T follicular helper cell (primary cell): ENCODE measurements at places on chromosomes 7 and 10.

- no peak for DNase-seq
These were observed 3.1 kb upstream of the GOT1 start for GRCh38 chr10:99433378-99434020.

DNA sequence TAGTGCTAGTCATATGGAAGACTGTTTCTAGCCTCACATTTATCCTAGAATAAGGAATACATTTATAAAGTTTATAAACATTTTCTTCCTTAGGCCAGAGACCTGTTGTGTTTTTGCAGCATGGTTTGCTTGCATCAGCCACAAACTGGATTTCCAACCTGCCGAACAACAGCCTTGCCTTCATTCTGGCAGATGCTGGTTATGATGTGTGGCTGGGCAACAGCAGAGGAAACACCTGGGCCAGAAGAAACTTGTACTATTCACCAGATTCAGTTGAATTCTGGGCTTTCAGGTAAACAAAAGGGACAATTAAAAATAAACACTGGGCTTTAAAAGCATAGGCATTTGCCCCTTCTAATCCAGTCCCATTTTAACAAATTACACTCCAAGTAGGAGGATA lies 4.2 kb downstream of the LIPF start:
- no peak for DNase-seq

DNA sequence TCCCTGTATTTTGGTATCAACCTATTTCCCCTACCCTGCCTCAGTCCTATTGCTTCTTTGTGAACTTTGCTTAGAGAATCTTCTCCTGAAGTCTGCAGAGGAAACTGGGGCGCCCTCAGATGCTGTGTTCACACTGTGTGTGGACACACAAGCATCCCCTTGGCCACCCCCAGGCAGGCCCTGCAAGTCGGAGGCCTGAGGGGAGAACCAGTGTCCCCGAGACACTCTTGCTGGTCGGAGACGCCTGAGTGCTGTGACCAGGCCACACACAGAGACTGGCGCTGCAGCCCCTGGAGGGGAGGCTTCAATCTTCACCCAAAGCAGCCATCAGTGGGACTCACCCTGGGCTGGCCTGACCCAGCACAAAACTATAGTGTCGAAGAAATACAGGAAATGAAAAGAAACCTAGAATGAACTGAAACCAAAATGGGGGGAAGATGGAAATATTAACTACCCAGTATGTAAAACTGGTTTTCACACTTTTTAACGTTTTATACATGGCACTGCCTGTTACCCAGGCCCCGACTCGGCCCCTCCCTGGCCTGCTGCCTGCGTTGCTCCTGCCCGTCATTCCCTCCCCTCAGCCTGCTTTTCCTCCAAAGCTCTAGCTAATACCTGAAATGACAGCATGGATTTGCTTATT lies 48.4 kb upstream of the FAM20C start:
- DNase-seq = no peak

GRCh38 chr7:121167971-121168370 lies 160.8 kb upstream of the WNT16 start:
- no peak for DNase-seq

DNA sequence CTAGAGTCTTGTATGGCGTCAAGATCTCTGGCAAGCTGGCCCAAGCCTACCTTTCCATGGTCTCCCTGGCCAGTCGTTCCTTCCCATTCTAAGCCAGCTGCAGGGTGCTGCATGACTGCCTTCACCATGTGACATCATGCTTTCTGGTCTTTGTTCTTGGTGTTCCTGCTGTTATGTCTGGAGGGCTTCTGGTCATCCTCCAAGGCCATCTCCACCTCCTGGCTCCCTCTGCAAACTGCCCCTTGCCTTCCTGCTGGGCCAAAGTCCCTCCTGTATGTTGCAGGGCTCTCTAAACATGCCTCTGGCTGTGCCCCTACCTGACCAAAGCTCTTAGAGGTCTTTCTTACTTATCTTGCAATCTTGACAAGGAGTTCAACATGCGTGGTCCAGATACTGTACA lies 44.4 kb upstream of the SHH start:
- DNase-seq = no peak

DNA sequence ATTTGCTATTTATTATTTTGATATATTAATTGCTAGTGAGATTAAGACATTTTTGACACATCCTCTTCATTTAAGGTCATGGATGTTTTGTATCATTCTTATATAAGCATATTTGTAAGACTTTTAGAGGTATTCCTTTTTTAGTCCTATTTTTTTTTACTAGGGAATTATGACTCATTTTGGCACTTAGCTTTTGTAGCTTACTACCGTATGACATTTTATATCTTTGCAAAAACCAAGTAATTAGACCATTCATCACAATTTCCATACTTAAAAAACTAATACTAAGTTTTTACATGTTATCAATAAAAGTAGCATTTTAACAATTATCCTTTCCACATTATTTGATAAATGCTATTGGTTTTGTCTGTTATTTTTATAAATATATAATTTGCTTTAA lies 41.6 kb downstream of the BMPR1A start:
- DNase-seq = no peak

GRCh38 chr10:62430881-62431280 lies 56.7 kb downstream of the ZNF365 start:
- no peak for DNase-seq

DNA sequence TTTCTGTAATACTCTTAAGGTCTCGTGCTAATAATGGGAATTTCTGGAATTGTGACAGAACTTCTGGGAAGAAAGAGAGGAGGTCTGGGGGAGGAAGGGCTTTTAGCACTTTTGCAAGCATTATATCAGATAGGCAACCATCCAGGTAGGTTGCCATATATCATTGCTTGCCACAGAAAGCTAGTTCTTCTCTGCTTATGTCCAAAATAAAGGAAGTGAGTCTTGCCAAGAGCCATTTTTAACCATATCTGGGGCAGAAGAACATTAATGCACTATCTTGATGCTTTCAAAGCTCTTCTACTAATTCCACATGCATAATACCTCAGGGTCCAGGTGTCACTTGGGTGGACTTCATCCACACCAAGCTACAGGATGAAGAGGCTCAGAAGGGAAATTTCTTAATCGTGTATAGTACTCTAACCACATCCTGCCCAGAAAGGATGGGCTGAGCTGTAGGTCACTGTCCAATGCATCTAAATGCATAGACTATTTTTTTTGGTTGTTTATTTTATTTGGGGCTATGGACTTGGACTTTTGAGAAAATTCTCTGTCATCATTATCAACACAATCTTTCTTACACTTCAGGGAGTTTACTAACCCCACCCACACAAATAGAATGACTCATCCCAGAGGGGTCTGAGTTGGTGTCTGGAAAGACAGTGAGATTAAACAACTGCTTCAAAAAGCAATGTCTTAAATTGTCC lies 68.9 kb upstream of the ADO start:
- no peak for DNase-seq

DNA sequence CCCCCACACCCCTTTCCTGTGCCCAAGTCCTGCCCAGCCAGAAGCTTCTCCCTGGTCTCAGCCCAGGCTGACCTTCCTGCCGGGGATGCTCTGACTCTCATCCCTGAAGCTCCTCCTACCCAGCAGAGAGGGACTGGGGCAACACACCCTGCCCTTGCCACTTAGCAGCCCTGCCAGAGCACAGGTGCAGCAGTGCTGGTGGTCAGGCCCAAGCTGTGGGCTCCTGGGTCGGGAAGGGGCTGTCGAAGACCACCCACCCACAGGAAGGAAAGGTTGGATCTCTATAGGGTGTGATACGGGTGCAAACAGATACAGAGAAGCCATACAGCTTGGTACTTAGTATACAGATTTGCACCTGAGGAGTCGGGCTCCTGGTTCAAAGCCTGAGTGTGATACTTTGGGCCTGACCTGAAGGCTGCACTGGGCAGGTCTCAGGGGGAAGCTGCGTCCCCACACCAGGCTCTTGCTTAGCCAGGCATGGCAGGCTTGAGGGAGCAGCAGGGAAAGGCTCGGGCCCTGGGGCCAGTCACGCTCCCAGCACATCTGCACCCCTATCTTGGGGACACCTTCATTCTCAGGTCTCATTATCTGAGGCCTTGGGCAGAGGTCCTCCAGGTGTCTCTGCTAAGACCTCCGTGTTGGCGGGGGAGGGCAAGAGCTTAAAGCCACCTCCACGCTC lies 47.3 kb downstream of the TCERG1L start:
- DNase-seq = no peak

GRCh38 chr10:91208642-91209041 lies 11.8 kb upstream of the PCGF5 start:
- no peak for DNase-seq

DNA sequence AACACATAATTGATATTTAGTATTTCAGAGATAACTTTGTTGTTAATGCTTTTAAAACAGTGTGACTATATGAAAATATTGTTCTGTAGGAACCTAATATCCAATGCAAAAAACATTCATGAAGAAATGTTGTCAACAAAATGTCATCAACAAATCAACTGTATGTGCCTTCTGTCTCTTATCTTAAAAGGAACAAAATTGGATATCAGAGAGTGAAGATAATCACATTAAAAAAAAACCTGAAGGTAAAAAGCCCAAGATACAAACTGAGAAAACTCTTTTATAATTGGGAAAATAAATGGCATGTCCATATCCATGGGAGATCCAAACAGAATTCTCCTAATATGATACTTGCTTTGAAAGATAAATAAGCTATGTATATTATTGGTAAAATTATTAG lies 33.9 kb downstream of the ICA1 start:
- DNase-seq = no peak

GRCh38 chr7:16465469-16466361 lies at the start of gene SOSTDC1:
Gene SOSTDC1 (minus strand): TSS chr7:16465738. CDS start chr7:16465668, 70 bp downstream.
- no peak for DNase-seq

DNA sequence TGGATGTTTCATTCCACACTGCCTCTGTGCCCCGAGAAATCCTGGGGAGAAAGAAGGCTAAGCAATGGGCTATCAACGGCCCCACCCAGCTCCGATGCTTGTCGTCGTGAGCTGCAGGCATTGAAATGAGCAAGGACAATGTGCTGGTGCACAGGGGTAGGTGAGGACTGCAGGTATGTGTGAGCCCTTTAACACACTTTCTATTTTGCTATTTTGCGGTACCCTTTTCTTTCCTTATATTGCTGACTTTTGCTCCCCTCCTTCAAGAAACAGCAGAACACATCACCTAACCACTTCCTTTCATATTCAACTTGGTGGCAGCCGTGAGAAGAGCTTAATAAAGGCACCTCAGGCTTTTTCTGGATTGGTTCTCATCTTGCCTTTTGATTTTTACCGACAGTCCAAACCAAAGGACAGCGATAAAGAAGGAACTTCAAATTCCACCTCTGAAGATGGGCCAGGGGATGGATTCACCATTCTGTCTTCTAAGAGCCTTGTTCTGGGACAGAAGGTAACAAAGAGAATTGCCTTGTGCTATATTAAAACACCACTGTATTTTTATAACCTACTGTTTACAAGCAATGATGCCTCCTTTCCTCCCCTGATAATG lies 39.2 kb downstream of the AIFM2 start:
- no peak for DNase-seq

GRCh38 chr7:157769086-157769485 lies 432.3 kb downstream of the DNAJB6 start:
- DNase-seq = no peak

- no peak for DNase-seq
These were observed 177.0 kb downstream of the ZNF438 start for GRCh38 chr10:30854656-30855055.

DNA sequence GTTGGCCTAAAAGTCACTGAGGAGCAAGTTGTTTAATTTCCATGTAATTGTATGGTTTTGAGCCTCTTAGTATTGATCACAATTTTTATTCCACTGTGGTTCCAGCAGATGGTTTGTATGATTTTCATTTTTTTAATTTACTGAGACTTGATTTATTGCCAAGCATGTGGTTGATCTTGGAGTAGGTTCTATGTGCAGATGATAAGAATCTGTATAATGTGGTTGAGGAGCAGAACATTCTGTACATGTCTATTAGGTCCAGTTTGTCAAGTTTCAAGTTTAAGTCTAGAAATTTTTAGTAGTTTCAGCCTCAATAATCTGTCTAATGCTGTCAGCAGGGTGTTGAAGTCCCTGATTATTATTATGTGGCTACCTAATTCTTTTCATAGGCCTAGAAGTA lies 22.7 kb upstream of the ZWINT start:
- no peak for DNase-seq

GRCh38 chr10:81019029-81019890 lies 481.6 kb downstream of the SH2D4B start:
- no peak for DNase-seq

DNA sequence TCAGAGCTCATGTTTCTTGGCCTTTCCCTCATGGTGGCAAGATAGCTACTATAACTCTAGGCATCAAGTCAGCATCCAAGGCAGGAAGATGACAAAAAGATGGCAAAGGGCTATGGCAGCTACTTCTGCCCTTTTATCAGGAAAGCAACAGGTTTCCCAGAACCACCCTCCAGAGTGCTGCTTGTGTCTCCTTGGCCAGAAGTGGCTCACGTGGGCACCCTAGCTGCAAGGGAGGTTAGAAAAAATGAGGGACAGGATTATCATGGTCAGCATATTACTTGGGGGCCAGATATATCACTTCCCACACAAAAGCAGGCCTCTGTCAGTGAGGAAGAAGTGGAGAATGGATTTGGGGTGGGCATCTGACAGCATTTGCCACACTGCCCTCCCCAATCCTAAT lies 24.3 kb upstream of the C10orf105 start:
- no peak for DNase-seq

GRCh38 chr10:451856-452255 lies 237.6 kb downstream of the DIP2C start:
- DNase-seq = no peak

- no peak for DNase-seq
These were observed 565 bp downstream of the ATP5MK start for GRCh38 chr10:103395754-103396066.

GRCh38 chr7:67413670-67414069 lies 417.0 kb downstream of the TYW1 start:
- DNase-seq = no peak

DNA sequence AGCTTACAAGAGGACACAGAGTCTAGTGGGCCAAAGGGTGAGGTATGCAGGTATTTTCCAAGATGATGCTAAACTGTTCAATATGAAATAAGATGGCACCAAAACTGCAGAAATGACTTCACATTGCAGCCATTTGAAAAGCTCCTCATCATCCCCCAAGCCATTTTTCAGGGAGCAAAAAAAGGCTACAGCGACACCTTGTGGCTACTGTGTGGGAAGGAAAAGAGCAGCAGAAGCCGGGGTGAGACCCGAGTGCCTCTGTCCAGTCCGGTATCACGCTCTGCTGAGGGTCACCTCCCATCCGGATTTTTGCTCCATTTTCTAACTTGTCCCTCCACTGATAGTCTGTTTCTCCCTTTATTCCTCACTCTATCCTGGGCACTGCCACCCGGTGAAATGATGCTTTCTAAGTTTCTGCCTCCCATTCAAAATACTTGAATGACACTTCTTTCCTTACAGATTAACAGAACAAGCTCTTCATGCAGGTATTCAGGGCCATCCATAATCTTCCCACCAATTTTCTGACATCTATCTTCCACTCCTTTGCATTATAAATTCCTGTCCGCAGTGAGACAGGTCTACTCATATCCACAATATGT lies 220.2 kb downstream of the DGKI start:
- DNase-seq = no peak

GRCh38 chr10:73850863-73851461 lies 23.4 kb downstream of the CAMK2G start:
- DNase-seq = no peak

- DNase-seq = no peak
These were observed 3.0 kb upstream of the FGF8 start for GRCh38 chr10:101778781-101779543.

- DNase-seq = no peak
These were observed 24.3 kb downstream of the HTRA1 start for GRCh38 chr10:122485670-122486069.
